ENCODE measurements at places on chromosomes 2 and 18.

- no peak for DNase-seq
Measured at GRCh38 chr2:5913711-5914395, 221.7 kb downstream of the SOX11 start.

DNA sequence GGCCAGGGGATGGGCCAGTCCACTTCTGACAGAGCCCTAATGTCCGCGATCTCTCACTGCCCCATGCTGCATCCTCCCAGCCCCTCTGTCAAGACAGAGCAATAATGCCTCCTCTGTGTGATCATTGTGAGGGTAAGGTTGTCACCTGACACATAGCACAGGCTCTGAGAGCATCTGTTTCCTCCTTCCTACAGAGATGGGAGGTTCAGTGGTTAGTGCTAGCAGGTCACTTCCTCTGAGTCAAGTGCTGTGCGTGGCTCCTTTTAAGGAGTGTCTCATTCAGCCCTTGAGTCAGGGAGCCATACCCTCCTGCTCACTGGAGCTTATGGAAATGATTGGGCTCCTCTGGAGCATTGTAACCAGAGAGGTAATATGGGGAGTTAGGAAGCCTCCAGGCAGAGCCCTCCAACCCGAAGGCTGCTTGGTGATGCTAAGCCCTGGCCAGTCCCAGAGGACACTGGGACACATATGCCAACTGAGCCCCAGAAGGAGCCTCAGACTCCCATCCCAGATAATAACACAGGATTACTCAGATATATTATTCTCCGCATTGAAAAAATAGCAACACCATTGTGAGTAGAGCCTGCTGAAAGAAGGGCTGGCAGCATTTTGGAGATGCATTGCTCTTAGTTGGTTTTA, 189.0 kb downstream of the GALNT1 start:
- DNase-seq = no peak

DNA sequence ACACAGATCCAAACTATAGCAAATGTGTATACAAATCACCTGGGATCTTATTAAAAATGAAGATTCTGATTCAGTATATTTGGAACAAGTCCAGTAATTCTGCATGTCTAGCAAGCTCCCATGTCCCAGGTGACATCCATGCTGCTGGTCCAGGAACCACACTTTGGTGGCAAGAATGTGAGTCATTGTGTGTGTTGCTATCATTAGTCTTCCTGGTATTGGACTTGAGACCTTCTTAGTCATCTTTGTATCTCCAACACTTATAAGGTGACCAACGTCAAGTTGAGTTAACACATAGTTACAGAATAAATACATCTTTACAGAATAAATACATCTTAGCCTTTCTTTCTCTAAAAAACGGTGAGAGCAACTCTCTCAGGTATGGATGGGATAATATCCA, 107.9 kb upstream of the NDUFV2 start:
- DNase-seq = no peak

- DNase-seq = no peak
Measured at GRCh38 chr18:4551001-4551360, 95.9 kb upstream of the DLGAP1 start.

- no peak for DNase-seq
Measured at GRCh38 chr2:230784795-230785194, 72.2 kb downstream of the CAB39 start.

- DNase-seq = peak; percentile 85
Measured at GRCh38 chr18:61893309-61893970, 633 bp upstream of the RNF152 start.

DNA sequence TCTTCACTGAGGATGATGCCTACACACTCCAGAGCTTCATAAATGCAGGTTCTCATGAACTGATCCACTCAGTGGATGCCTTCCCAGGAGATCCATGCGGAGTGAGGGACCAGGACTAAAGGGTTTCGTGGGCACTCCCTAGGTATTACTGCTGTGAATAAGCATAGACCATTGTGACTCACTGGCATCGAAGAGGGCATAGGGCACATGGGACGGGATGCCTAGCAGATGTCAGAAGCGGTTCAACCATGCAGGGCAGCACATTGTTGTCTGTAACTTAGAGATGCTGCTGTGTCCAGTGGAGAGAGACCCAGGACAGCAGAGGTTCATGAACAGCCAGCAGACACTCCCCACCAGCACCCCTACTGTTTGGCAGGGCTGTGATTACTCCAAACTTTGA, 17.2 kb downstream of the GKN2 start:
- DNase-seq = no peak

Data from hepatocyte (in vitro differentiated cells).